ENCODE measurements at places on chromosomes 1 and 21.

DNA sequence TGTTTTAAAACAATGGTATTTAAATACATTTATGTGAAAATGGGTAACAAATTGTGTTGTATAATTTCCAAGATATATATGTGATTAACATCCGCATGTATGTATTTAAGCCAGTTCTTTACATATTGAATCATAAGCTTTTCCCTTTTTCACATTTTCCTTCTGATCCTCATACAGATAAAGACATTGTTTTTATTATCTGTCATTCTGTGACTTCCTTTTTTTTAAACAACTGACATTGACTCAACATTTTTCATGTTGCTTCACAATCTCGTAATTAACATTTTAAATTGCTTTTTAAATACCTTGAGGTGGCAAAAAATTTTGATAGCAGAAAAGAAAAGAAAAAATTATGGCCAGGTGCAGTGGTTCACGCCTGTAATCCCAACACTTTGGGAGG is 1.4 kb downstream of the STXBP3 start:
- DNase-seq: no peak

GRCh38 chr21:36117286-36117741 is 17.6 kb upstream of the CBR3 start:
- DNase-seq: no peak

DNA sequence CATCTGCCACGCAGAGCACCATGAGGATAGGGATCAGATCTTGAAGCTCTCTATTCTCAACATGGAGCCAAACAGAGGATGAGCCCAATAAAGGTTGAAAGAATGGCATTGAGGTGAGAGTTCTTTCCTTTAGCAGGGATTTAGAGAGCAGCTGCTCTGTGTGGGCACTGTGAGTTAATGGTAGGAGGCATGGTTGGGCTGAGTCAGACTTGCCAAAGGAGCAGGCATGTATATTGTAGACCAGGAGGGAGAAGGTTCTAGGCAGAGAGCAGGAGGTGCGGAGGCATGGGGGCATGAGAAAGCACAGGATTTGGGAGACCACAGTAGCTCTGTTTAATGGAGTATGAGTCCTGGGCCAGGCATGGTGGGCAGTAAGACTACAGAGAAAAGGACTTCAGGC is 32.0 kb downstream of the TMEM53 start:
- DNase-seq: no peak

DNA sequence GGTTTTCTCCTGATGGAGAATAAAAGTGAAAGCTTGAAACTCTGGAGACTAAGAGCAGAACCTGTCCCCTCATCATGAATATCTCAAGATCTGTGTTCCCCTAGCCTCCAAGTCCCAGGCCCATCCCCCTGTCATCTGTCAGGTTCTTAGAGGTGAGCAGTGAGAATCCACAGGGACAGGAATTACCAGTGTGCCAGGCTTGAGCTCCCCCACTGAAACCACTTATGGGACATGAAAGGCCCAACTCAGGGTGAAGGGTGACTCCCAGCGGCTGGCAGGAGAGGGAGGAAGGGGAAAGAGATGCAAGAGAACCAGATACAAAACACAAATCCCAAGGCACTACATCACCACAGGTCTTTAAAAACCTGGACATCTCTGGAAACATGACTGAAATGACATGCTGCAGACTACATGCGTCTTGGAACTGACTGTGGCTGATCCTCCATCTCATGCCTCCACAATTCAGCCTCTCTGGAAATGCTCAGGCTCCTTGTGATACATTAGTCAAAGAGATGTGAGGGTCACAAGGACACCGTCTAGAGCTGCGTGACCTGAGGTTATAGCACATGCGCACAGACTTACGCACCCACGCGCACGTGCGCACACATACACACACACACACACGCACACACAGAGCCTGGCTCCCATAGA is 6.8 kb upstream of the LY9 start:
- DNase-seq: no peak

- no peak for DNase-seq
Observed at GRCh38 chr1:225977937-225978748, 21.0 kb downstream of the SDE2 start.

DNA sequence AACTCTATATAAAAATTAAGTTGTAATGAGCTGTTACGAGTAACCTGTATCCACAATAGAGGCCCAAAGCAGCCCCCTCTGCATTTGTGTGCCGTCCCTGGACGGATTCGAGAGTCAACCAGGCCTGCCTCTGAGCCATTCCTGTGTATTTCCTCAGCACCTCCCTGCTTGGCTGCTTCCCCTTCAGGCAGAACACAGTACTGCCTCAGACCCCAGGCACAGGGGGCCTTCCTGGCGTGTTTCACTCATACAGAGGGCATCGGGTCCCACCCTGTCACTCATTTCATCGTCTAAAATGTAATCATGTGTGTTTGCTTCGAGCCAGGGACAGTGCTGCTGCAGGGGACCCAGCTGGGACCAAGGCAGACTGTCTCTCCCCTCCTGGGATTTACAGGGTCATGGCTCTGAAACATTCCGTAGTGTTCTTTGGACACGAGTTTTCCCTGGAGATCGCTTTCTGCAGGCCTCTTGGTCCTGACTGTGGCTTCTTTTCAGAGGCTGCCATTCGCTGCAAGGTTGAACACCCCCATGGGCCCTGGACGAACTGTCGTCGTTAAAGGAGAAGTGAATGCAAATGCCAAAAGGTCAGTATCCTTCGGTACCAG is 19.4 kb downstream of the LGALS8 start:
- peak; percentile 24 for DNase-seq

DNA sequence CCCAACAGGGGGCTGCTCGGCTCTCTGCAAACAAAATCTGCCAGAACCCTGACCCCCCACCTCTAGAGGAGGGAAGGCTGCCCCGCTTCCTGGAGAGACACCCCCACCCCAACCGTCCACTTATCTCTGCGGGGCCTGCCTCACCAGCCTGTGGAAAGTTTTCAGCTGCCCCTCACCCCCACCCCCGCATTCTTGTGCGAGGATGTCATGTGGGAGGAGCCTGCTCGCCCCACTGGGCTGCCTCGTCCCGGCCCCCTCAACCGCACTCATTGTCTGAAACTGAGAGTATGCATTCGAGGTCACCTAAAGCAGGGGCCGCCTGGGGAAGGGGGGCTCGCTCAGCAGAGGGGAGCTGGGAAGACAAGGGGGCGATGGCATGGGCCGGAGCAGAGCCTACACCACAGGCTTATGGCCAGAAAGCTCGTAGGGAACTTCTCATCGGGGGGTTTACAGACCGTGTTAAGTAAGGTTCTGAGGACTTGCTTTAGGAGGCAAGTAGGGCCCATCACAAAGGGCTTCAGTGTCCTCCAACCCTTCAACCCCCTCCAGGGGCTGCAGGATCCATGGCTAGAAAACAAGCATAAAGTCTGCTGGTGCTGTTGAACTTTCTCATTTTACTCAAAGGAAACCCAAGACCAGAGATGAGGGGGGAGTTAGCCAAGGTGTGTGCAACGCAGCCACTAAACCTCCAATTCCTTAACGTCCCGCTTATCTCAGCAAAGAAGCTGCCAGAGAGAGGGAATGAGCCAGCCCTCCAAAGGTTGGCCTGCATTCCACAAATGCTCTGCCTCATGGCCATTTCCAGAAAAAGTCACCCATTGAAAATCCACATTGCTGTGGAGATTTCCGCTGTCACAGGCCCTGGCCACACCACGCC is 9.4 kb downstream of the EPHA2 start:
- DNase-seq: peak; percentile 59

DNA sequence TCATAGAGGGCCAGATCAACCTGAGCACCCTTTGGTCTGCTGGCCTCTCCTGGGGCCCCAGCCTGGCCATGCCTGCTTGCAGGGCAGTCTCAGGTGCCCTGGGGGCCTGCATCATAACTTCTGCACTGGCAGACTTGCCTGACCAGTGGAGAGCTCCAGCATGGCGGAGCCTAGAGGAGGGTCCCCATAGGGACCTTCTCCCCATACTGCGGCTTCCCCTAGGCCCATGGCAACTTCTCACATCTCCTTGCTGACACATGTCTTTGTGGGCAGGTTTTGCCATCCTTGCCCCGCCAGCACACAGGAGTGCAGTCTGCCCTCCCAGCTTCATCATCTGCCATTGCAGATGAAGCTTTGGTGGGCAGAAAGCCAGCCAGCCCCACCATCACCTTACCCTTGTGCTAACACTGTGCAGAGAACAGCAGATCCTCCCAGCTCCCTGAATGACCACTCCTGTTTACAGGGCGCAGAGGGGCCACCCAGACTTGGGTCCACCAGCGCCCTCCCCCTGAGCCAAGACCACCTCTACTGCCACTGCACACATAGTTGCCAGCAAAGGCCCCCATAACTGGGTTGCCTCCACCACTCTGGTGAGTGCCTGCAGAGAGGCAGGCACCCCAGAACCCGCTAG is 51.7 kb downstream of the ZP4 start:
- no peak for DNase-seq

GRCh38 chr1:1627829-1628753 is 3.9 kb upstream of the MMP23B start:
- no peak for DNase-seq

DNA sequence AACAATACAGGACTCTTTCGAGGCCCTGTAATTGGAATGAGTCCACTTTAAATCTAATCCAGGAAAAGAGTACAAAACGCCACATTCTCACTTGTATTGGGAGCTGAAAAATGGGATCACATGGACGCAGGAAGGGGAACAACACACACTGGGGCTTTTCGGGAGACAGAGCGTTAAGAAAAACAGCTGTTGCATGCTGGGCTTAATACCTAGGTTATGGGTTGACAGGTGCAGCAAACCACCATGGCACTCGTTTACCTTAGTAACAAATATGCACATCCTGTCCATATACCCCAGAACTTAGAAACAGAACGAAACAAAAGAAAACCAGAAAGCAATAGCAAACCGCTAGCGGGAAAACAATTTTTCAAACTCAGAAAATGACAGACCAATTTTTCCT is 1532.7 kb upstream of the TPTE start:
- no peak for DNase-seq

GRCh38 chr1:33932871-33933270 is 69.0 kb downstream of the HMGB4 start:
- DNase-seq: no peak

DNA sequence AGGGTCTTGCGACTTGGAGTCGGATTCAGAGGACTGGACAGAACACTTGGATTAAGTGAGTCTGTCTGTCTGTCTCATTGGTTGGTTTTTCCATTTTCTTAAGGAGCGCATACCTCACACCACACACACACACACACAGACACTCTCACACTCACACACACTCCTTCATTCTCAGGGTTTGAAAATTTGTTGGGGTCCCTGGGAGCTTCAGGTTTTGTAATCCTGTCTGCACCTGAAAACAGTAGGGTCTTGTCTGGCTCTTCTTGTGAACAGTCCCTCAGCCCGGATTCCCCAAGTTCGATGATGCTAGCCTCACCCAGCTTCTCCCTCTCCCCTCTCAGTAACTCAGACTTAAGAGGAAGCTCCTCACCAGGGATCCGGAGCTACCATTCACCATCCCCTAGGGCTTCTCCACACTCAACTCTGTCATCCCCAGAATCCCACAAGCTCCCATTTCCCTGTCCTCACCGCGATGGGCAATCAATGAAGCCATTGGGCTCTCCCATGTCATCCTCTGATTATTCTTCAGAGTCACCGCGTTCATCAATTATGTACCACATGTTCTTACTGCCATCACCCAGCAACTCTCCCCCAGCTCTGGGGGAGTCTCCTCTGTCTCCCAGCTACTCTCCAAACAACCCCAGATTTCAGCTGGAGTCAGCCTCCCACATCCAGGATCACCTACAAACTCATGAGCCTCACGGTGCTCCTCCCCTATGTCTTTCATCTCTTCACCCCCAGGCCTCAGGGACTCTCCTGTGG is 1530.9 kb upstream of the TPTE start:
- DNase-seq: no peak

DNA sequence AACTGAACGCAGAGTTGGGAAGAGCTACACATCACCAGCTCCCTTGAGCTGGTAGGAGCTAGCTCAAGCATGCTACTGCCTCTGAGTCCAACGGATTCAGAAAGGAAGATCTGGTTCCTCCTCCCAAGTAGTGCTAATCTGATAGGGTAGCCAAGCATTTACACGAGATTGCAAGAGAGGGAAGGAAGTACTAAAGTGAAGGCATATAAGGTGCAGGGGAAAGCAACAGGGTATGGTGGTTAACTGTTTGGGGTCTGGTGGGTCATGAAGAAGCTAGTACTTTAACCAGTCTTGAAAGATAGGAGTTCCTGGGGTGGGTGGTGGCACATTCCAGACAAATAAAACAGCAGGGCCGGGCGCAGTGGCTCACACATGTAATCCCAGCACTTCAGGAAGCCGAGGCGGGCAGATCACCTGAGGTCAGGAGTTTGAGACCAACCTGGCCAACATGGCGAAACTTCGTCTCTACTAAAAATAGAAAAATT is 20.2 kb upstream of the ZNF436 start:
- no peak for DNase-seq

GRCh38 chr1:18670121-18670867 is 39.6 kb downstream of the PAX7 start:
- DNase-seq: peak; percentile 47

GRCh38 chr1:246218686-246219085 is 288.4 kb downstream of the SMYD3 start:
- DNase-seq: no peak

- no peak for DNase-seq
Observed at GRCh38 chr1:111569913-111570312, 49.7 kb upstream of the RAP1A start.

DNA sequence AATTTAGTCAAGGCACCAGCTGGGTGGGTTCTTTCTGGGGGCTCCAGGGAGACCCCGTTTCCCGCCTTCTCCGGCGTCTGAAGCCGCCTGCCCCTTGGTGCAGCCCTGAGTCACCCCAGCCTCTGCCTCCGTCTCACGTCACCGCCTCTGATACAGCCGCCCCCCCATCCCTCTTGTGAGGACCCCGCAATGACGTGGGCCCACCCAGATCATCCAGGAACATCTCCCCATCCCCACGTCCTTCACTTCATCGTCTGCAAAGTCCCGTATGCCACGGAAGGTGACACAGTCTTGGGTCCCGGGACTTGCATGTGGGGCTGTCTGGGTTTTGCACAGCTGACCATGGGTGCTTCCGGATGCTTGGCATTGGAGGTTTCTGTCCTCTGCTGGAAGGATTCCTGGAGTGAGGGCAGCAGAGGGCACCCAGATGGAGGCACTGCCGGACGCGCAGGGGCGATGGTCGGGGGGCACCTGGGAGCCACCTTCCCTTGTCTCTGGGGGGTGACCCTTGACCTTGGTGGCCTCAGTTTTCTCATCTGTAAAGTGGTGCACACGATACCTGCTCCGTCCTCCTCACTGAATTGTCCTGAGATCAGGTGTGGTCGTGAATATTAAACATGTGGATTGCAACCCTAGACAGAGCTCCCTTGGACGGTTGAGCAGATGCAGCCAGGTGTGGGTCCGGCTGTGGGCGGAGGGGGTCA is 58.8 kb downstream of the PRKCZ start:
- no peak for DNase-seq

GRCh38 chr1:73784026-73784425 is 413.9 kb downstream of the LRRIQ3 start:
- DNase-seq: no peak

GRCh38 chr1:216194721-216195120 is 228.5 kb downstream of the USH2A start:
- DNase-seq: no peak

DNA sequence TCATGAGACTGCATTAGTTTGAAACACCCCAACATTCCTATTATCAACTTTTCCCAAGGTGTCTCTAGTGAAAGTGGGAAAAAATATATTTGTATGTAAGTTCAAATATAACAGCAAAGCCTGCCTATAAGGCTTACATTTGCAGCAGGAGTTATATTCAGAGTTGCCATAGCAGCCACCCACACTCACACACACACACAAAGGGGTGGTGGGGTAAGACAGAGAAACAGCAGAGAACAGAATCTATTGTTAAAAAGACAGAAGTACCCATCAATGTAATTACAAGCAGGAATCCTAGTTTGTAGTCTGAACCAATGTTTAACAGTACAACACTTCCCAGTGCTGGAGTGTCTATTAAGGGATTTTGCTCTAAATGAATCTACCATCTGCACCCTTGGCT is 55.0 kb downstream of the PLPPR5 start:
- DNase-seq: no peak

All from SK-N-SH (cell line).